ENCODE measurements at places on chromosomes 5 and 9. TPM values are rescaled to one million over a fixed set of nuclear protein-coding genes. Genes with fewer than 3 reads are reported as not detected.

DNA sequence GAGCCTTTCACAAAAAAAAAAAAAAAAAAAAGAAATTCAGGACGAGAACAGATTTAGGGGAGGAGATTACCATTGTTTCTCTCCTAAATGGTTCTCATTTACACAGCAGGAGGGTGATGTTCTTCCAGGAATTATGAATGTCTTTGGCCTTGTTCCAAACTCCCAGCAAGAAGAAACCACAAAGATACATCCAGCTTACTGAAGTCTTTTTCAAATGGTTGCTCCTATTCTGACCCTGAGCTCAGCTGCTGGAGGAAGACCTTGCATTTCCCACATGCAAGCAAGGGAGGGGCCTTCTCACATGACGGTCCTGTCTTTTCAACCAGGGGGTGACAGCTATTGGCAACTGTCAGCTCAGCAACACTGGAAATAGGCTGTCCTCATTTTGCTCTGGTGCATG lies 203.0 kb upstream of the VLDLR start:
- DNase-seq: no peak

DNA sequence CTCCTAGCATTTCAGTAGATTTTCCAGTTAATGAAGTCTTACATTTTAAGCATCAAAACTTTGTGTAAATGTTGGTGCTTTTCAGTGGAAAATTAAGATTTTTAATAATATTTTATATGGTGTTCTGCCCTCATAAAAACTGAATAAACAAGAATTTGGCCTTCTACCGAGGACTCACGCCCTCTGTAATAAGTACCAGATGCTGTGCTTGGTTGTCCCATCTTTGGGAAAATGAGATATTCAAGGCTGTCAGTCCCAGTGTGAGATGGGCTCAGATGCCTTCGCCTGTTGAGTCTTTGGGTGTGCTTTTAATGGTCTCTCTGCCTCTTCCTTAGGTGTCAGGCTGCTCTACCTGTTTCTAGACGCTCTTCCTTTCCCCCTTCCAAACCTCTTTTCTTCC lies 28.7 kb downstream of the GALNT12 start:
- no peak for DNase-seq

DNA sequence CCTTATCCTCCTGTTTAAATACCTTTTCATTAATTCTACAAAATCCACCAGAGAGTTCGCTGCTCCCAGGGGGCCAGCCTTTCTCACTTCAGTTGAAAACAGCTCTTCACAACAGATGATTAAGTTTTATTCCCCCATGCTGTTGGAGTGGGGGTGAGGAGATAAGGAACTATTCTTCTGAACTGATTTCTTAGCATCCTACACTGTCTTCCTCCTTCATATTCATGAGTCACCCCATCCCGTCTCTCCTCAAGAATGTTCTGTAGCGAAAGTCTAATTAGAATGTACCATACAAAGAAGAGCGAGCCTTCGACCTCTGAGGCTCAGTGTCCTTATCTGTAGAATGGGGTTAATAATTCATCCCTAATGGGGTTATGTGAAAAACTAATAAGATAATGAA lies 138.0 kb downstream of the PIK3R1 start:
- no peak for DNase-seq

DNA sequence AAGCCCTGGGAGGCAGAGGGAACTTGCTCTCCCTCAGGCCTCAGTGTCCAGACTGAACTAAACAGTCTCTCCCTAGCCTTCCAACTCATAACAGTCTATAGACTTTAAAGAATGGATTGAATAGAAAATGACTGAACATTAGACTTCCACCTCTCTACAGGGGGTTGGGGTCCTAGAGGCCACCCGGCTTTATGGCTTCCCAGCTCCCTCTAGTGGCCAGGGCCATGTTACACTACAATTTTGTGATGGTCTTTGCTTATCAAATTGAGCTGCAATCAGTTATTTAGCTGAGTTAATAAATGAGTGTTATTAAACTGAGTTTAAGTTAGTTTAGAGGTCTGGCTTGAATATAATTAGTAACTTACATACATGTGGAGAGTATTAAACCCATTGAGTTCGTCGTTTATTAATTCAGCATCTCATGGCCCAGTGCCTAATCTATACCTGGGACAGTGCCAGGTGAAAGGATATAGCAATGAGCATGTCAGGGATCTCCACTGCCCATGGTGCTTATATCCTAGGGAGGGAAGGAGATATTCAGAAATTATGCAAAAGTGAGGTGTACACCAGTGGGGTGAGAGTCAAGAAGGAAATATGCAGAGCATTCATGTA lies 105.2 kb downstream of the SH3TC2 start:
- DNase-seq: no peak

DNA sequence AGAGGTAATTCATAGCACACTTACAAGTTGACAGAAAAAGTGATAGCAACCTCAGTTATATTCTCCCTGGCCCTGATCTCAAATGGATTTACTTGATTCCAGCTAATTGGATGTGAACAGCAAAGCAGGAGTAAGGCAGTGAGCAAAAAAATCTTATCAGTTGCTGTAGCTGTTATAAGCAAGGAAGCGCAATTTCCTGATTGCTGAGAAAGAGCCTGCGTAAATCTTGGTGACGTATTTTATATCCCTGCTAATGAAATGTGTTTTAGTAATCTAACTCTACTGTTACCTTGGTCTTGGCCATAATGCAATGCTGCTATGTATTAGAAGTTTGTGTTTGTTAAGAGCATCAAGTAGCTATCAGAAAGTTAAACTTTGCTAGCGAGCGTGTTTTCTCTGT lies 661.2 kb upstream of the SEMA6A start:
- no peak for DNase-seq

GRCh38 chr9:101242651-101243050 lies 142.2 kb downstream of the BAAT start:
- DNase-seq: no peak

GRCh38 chr5:32249668-32250067 lies 63.1 kb downstream of the MTMR12 start:
- no peak for DNase-seq

GRCh38 chr9:37988602-37989001 lies 80.4 kb downstream of the SHB start:
- DNase-seq: no peak

- no peak for DNase-seq
These were observed 16.8 kb upstream of the ANGPTL2 start for GRCh38 chr9:127139071-127139731.

DNA sequence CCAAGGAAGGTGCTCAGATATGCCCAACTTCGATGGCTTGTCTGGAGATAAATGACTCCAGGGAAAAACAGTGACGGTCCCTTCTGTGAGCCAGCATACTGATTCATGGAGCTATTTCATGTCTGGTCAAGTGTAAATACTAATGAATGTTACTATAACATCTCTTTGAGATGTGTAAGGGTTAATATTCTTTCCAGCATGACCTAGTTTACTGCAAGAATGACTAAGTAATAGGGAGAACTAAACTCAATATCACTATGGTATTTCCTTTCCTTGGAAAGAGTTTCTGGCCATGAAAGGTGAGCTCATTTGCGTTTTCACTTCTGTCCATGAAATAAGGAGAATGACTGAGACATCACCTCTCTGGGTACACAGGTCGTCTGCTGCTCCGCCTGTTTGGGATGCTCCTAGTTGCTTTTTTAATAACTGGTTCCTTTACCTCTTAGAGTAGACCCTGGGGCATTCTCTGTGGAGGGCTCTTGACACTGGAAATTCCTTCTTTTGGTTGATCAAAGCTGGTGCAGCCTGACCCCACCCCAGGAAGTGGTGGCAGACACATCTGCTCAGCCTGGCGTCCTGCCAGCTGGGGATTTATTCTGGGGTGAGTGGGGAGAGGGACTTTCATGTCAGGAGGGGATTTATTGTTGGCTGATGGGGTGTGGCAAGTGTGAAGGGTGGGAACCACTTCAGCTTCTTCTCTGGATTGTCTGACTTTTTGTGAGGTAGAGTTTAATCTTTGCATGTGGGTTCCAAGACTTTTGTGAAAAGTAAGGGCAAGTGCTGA lies 250.0 kb upstream of the MPDZ start:
- DNase-seq: no peak

DNA sequence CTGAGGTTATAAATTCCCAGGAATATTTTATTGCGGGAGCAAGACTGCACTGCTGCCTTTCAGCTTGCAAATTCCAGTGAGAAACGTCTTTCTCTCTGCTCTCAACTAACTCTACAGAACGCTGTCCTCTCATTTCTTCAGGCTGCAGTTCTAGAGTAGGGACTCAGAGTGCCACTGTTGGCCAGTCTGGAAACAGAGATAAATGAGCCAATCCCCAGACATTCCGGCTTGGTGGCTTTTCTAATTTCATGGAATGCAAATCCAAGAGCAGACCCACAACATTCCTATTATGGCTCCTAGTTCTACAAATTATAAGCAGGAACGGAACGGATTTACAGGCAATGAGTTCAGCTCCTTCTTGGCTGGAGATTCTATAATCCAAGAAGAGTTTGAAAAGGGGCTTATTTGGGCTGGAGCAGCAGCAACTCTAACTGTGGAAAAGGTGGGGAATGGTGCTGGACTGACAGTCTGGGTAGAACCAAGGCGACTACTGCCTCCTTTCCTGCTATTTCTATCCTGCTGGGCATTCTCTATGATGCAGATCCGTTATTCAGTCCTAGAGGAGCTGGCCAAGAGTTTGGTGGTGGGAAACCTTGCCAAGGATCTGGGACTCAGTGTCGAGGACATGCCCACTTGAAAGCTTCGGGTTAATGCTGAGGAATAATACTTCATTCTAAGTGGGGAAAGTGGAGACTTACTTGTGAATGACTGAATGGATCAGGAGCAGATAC lies 9.3 kb downstream of the PCDHGA12 start:
- DNase-seq: no peak

DNA sequence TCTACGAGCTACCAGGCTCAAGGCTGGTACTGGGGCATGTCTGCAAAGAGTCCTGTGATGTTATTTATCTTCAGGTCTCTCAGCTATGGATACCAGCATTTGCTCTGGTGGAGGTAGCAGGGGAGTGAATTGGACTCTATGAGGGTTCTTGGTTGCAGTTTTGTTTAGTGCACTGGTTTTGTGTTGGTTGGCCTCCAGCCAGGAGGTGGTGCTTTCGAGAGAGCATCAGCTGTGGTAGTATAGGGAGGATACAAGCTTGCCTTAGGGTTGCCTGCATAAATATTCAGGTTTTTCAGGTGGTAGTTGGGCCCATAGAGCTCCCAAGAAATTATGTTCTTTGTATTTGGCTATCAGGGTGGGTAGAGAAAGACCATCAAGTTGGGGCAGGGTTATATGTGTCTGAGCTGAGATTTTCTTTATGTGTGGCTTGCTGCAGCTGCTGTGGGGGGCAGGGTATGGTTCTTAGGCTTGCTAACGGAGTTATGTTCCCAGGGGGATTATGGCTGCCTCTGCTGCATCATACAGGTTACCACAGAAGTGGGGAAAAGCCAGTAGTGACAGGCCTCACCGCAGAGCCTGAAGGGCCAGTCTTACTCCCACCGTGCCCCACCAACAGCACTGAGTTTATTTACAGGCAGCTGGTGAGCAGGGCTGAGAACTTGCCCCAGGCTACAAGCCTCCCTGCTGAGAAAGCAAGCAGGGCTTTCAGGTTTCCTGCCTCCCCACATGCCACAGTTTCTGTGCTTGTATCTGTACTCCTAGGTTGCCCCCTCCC lies 9.7 kb upstream of the RIOK2 start:
- no peak for DNase-seq

DNA sequence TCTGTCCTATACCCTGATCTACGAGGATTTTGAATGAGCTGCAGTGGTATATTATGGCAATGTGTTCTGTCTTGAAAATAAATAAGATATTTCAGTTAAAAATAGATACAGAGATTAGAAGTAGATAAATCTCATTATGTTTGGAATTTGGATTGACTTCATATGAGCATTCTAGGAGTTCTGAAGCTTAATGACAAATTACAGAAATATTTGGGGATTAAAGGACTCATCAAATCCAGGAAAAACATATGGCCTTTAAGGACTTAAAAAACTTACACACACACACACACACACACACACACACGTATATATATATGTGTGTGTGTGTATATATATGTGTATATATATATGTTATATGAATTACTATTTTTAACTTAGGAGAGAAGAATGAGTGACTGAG lies 446.9 kb upstream of the CD180 start:
- no peak for DNase-seq

GRCh38 chr9:69063839-69064238 lies 28.3 kb downstream of the FXN start:
- no peak for DNase-seq

GRCh38 chr9:76365028-76365427 lies 29.2 kb downstream of the RFK start:
- DNase-seq: no peak

DNA sequence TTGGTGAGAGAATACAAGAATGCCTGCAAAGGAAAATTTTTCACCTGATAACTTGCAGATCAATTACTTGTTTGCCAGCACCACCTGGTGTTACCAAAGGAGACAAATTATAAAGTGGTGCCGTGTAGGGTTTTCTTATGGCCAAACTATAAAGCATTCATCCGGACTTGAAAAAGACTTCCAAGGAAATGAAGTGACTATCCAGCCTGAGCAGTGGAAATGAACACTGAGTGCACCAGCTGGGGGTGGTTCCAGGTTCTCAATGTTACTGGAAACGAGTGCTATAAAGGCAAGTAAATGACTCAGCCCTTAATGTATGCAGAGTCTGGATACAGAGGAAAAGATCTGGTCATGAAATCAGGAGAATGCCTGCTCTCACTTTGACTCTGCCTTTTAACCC lies 113.1 kb downstream of the DNAH5 start:
- DNase-seq: no peak

DNA sequence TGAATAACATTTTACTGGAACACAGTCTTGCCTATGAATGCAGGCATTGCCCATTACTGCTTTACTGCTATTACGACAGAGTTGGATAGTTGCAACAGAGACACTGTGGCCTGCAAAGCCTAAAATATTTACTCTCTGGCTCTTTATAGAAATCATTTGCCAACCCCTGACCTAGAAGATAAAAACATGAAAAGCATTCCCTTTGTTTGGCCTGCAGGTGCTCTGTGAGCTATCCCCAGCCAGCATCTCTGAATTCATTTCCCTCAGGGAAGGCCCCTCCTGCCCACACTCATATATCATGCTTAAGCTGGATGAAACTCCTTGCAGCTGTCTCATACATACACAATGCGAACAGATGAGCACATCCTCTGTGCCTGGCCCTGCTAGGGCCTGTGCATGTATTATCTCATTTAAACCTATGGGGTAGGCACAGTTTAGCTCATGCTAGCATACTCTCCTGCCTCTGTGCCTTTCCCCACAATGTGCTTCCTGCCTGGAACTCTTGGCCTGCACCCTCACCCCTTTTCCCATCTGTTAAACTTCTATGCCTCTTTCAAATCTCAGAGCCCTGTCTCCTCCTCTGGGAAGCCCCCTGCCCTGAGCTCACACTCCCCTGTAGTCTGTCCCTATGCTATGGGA lies 193.1 kb downstream of the PAX5 start:
- DNase-seq: no peak

- DNase-seq: no peak
These were observed at the start of gene PCDHGA11 for GRCh38 chr5:141420855-141421488. TSS of gene PCDHGA11 (plus strand) at chr5:141421051. CDS start at chr5:141421228, 177 bp downstream.

GRCh38 chr9:121353241-121354061 lies 16.6 kb downstream of the STOM start:
- peak; percentile 32 for DNase-seq

- DNase-seq: no peak
These were observed 307.2 kb downstream of the MTRR start for GRCh38 chr5:8176101-8176693.

Gene HTR4
- total RNA-seq: not detected

Gene TIMD4
- 5.5 TPM for total RNA-seq

Gene COL5A1
- total RNA-seq: 0.11 TPM

Gene TMC1
- not detected for total RNA-seq

Gene ANKRD55
- total RNA-seq: 1.4 TPM

Gene HTR1A
- total RNA-seq: not detected

Gene ZDHHC11
- 11.9 TPM for total RNA-seq

All from activated T-helper 2 cell treated with anti-CD3 and anti-CD28 coated beads, Interferon-gamma antibody, Interleukin-2, Interleukin-4, amounts not matched to agents 10 μg/mL and 5 μg/mL and 100 μg/mL, durations not matched to agents 14 hours and 24 hours and 36 hours (primary cell).